ENCODE measurements at places on chromosomes 12 and 14.

- no peak for DNase-seq
Measured at GRCh38 chr12:68620519-68621471, 10.1 kb downstream of the RAP1B start.

DNA sequence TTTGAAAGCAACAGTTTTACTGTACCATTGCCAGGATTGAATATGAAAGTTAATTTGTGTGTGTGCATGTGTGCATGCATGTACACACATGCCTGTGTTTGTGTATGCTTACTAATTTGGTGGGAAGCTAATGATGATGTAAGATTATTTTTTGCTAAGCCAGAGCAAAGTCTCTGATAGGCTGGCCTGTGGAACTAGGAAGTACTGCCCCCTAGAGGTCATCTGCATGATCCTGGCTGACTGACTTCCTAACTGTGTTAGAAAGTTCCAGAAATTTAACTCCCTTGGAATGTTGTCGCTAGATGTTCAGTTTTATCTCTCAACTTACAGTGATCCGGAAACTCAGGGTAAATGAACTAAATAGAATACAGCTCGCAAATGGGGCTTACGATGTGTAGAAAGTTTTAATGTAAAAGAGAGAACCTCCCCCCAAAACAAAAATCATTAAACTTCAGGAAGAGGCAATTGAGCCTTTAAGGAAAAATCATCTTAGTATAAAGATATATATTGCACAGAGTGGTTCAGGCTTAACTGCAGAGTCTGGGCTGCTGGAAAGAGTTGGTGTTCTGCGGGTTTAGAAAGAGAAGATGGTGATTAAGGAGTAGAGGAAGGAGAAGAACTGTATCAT, 34.3 kb upstream of the SLC38A1 start:
- DNase-seq, result peak; percentile 28

- no peak for DNase-seq
Measured at GRCh38 chr12:94284859-94285258, 136.5 kb downstream of the PLXNC1 start.

DNA sequence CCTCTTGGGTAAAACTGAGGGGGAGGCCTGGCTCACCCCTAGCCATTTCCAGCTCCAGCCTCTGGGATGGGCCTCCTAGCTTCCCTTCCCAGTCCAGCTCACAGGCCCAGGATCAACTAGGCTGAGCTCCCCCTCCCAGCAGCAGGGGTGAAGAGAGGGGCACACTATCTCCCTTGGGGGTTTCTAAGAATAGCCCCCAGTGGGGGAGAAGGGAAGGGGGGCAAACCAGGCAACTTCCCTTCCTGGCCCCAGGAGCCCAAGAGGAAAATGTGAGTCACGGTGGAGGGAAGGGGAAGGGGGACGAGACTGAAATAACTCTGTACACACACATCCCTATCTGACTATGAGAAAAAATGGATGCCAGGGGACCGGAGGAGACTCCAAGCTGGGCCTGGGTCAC, 9.0 kb downstream of the ADCY6 start:
- DNase-seq, result no peak

GRCh38 chr14:105859717-105860614, 333.6 kb downstream of the TMEM121 start:
- no peak for DNase-seq

GRCh38 chr12:5428332-5429221, 3.3 kb upstream of the NTF3 start:
- peak; percentile 28 for DNase-seq

DNA sequence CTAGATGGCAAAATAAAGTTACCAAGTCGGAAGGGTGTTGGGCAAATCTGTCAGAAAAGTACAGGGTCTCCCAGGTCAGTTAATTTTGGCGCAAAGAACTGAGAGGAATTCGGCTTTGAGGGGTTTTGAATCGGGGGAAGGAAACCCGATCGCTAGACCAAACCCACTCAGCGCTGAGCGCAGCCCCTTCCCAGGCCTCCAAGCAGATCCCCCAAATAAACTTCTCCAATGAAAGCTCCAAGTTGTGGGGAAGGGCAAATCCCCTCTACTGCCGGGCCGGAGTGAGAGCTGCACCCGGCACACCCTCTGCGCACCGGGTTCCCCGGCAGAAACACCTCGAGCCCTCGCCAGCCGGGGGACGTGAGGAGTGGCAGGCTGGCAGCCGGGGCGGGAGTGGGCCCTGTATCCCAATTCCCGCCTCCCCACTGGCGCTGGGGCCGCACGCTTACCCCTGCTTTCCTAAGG, 441 bp downstream of the E2F7 start:
- DNase-seq, result no peak

DNA sequence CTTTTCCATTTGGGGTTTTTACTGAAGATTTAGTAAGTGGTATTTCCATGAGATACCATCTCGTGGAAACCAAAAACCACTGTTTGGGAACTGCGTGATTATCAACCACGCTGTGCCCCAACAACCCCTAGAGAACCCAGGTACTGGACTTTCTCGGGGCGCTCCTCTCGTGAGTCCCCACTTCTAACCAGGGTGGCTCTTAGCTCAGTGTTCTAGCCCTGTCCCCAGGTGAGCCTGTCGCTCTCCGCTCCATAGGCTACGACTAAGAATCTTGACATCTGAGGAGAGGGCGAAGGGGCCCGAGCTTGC, 686 bp downstream of the MCRS1 start:
- no peak for DNase-seq

DNA sequence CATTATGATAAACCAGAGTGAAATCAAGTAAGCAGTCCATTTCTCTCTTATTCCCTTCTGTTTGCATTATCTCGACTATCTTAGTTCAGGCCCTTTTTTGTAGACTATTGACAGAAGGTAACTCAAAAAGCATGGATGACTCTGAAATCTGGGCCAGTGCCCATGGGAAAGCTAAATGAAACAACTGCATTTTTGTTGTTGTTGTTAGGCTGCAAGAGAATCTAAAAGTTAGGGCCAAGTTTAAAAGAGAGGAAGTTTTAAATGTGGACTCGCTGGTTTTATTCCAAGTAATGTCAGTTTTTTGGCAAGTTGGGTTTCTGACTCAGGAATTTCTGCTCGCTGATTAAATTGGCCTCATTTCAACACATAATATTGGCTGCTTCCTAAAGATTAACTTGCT, 201.1 kb downstream of the PIK3C2G start:
- DNase-seq, result no peak

Data from Jurkat, Clone E6-1 (cell line).